A549 treated with CpdA at 1 μM for 4 hours (cell line): ENCODE measurements at places on chromosomes 2 and 18. TPM values are rescaled to one million over a fixed set of nuclear protein-coding genes. Genes with fewer than 3 reads are reported as not detected.

The NOL4 gene
- not detected in 5 replicates for total RNA-seq

The UGGT1 gene
- 19.5 to 25.2 TPM (median 22.0 TPM) in 5 replicates for total RNA-seq

The ELOA2 gene
- not detected in 5 replicates for total RNA-seq

The FOXI3 gene
- not detected in 5 replicates for total RNA-seq

The TMEM178A gene
- 0.06 to 0.14 TPM in 2 of 5 replicates, not detected in the others for total RNA-seq

The KCNK3 gene
- total RNA-seq: 0.84 to 1.5 TPM (median 1.2 TPM) in 5 replicates

The TAF4B gene
- total RNA-seq: 5.0 to 5.4 TPM (median 5.3 TPM) in 5 replicates

The FAM161A gene
- total RNA-seq: 6.1 to 9.3 TPM (median 7.5 TPM) in 5 replicates

The ANKRD44 gene
- 1.1 to 2.2 TPM (median 1.5 TPM) in 5 replicates for total RNA-seq

The TPO gene
- 0.07 to 0.18 TPM (median 0.13 TPM) in 4 of 5 replicates, not detected in the other for total RNA-seq

The COLEC12 gene
- total RNA-seq: 0.03 to 0.07 TPM (median 0.06 TPM) in 3 of 5 replicates, not detected in the others

The VWA3B gene
- 0.02 to 0.43 TPM (median 0.18 TPM) in 4 of 5 replicates, not detected in the other for total RNA-seq

The IL36RN gene
- total RNA-seq: 0.03 to 0.07 TPM (median 0.06 TPM) in 4 of 5 replicates, not detected in the other

The KDSR gene
- total RNA-seq: 35.9 to 46.2 TPM (median 37.6 TPM) in 5 replicates

The TEX44 gene
- total RNA-seq: not detected in 5 replicates

The SERPINB10 gene
- not detected in 5 replicates for total RNA-seq

The ACMSD gene
- total RNA-seq: not detected in 5 replicates

The GYPC gene
- total RNA-seq: not detected in 5 replicates

The ACTG2 gene
- 0.14 to 0.45 TPM (median 0.22 TPM) in 5 replicates for total RNA-seq

The SRD5A2 gene
- total RNA-seq: 0.02 to 0.04 TPM in 2 of 5 replicates, not detected in the others

The SPEG gene
- total RNA-seq: 5.0 to 7.9 TPM (median 6.9 TPM) in 5 replicates

The STAM2 gene
- total RNA-seq: 7.6 to 11.9 TPM (median 9.9 TPM) in 5 replicates

The SPAST gene
- total RNA-seq: 10.7 to 17.9 TPM (median 14.2 TPM) in 5 replicates

The FRZB gene
- 0.03 TPM in 1 of 5 replicates, not detected in the others for total RNA-seq

The NGEF gene
- total RNA-seq: 14.6 to 20.9 TPM (median 19.1 TPM) in 5 replicates

The IL1F10 gene
- not detected in 5 replicates for total RNA-seq

The TWIST2 gene
- total RNA-seq: 9.3 to 22.2 TPM (median 18.6 TPM) in 5 replicates

The SKOR2 gene
- total RNA-seq: not detected in 5 replicates
